D341Med (cell line): ENCODE measurements at places on chromosomes 5 and 9.

- no peak for DNase-seq
These were observed 49.0 kb upstream of the ATG10 start for GRCh38 chr5:81922854-81923279.

GRCh38 chr5:98656796-98657195 is 116.7 kb upstream of the RGMB start:
- no peak for DNase-seq

- no peak for DNase-seq
These were observed 118.0 kb downstream of the PRKACG start for GRCh38 chr9:68895741-68896478.

DNA sequence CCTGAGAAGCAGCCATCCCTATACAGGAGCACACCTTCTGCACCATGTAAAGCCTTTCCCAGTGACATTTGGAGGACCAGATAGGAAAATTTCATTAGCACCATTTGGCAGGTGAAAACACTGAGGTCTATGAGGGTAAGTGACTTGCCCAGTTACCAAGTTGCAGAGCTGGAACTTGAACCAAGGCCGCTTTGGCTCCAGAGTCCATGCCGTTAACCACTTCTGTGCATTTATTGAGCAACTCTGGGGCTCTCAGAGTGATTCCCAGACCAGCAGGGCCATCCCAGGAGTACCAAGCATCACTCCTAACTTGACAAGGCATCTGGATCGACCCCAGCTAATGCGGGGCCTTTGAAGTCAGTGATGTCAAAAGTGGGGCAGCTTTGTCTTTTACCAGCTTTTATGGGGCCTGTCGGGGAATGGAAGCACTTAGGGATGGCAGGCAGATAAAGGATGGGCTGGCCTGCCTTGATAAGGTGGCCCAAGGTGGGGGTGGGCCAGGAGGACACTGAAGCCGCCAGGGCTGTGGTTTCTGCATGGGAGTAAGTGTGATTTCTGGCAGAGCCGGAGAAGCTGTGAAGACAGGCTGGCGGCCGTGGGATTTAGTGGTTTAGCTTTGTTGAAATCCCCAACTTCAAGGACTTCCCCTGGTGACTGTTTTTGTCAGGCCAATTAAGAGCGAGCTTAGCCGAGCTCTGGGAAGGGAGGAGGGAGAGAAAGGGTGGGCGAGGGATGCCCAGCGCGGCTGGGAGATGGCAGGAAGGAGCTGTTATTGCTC is 127.3 kb downstream of the MACROH2A1 start:
- peak; percentile 74 for DNase-seq

DNA sequence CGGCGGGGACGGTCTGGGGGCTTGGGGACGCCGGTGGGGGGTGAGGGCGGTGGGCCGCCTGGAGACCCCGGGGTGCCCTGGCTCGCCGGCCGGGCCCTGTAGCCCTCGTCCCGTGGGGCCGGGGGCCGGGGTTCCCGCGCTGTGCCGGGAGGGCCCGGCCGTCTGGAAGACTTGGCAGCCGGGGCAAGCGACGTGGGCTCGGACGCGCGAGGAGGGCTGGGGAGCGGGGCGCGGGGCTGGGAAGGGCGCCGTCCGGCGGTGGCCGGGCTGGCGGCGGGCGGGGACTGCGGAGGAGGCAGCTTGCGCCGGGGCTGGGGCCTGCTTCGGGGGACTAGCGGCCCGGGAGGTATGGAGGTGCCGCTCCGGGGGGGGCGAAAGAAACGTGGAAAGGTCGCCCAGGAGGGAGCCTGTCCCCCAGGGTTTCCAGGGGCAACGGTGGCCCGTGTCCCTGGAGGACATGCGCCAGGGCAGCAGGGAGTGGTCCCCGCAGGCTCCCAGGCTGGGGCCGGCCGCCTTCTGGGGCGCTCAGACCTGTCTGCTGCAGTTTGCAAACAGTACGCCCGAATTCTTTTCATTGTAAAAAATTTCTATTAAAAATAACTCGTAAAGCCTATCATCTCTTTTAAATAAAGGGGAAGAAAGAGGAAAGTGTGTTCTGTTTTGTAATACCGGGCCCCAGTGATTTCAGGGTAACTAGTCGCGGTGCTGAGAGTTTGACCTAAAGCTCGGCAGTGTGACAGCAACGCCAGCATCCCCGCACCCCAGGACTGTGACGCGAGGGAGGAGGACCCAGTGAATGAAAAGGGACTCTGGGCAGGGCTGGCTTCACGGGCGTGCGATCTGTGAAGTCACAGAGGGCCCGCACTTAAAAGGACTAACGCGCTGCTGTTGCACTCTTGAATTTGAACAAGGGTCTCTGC is 752 bp upstream of the ANKH start:
- DNase-seq = no peak

- no peak for DNase-seq
These were observed 81.8 kb downstream of the ZNF618 start for GRCh38 chr9:113957821-113958341.

DNA sequence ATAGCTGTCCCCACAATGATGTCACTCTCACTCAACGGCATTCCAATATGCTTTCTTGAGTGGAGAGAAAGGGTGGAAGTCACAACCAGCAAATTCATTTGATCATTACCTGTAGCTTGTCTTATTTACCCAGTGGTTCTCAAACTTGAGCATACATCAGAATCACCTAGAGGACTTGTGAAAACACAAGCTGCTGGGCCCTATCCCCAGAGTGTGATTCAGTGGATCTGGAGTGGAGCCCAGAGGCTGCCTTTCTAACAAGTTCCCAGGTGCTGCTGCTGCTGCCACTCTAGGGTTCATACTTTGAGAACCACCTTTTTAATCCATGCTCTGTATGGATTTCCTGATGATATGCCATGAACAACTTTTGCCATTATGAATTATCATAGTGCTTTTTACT is 94.7 kb downstream of the KLHL3 start:
- no peak for DNase-seq

GRCh38 chr5:146620669-146621051 is 104.7 kb upstream of the GPR151 start:
- no peak for DNase-seq

DNA sequence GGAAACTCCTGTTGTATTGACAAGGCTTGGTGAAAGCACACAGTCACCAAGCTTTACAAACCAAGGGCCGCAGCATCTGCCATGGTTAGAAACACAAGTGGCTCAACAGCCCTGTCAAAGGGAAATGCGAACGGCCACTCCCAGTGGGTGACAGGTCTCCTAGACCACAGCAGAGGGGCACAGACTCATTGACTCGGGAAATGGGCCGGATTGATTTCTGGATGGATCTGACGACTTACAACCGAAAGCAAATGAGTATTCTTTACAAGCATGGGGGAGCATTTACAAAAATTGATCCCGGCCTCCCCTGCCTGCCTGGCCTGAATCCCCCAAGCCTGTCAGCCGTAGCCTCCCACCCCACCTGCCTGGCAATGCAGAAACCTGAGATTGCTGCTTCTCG is 48.2 kb downstream of the ADAMTS2 start:
- no peak for DNase-seq
